ENCODE measurements at places on chromosomes 1 and 21.

DNA sequence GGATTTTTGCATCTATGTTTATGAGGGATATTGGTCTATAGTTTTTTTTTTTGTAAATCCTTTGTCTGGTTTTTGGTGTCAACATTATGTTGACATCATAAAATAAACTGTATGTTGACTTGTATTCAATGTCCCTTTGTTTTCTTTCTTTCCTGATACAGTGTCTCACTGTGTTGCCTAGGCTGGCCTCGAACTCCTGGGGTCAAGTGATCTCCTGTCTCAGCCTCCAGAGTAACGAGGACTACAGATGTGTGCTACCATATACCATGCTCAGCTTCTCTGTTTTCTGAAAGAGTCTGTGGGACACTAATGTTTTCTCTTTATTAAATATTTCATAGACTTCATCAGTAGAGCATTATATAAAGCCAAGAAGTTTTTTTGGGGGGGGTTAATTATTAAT, 18.3 kb downstream of the MAN1C1 start:
- DNase-seq = no peak

GRCh38 chr21:31338908-31339368, 5.1 kb downstream of the TIAM1 start:
- DNase-seq = no peak

GRCh38 chr1:60620087-60620486, 462.3 kb upstream of the NFIA start:
- DNase-seq = no peak

DNA sequence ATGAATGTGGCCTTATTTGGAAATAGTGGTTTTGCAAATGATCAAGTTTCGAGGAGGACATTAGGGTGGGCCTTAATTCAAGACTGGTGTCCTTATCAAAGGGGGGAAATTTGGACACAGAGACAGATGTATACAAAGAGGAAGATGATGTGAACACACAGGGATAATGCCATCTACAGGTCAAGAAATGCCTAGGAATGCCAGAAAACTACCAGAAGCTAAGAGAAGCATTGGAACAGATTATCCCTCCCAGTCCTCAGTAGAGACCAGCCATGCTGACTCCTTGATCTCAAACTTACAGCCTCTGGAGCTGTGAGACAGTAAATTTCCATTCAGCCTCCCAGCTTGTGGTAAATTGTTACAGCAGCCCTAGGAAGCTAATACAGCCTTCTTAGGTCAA, 151.4 kb downstream of the PTGER3 start:
- no peak for DNase-seq

DNA sequence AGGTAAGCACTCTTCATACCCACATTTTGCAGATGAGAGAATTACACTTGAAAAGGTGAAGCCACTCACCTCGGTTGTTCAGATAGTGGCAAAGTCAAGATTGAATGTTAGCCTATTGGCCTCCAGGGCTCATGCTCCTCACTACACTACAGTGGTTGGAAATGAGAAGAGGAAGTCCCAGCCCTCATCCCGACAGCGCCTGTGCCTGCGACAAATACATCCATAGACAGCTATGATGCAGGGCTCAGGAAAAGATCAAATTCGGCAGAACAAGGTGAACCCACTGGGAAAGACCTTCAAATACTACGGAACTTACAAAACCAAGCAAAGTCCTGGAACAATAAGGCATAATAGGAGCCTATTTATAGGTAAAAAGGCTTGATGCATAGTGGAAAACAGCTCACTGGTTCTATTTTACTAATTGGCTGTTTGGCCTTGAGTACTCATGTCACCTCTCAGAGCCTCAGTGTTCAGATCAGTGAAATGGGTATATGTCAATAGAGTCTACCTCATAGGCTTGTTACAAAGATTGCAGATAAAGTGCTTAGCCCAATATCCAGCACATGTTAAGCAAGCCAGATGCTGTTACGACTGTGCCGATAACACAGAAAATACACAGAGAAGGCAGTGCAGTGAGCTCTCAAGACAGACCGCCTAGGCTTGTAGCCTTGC, 3.5 kb downstream of the SPOCD1 start:
- DNase-seq = no peak

Data from hippocampal formation (tissue), 2 donors.